ENCODE measurements at places on chromosomes 2 and 18.
A peak's percentile ranks its signal among the peaks of the same experiment; 100 is the strongest.

- no peak for DNase-seq
Measured at GRCh38 chr2:188512456-188512855, 220.8 kb downstream of the GULP1 start.

DNA sequence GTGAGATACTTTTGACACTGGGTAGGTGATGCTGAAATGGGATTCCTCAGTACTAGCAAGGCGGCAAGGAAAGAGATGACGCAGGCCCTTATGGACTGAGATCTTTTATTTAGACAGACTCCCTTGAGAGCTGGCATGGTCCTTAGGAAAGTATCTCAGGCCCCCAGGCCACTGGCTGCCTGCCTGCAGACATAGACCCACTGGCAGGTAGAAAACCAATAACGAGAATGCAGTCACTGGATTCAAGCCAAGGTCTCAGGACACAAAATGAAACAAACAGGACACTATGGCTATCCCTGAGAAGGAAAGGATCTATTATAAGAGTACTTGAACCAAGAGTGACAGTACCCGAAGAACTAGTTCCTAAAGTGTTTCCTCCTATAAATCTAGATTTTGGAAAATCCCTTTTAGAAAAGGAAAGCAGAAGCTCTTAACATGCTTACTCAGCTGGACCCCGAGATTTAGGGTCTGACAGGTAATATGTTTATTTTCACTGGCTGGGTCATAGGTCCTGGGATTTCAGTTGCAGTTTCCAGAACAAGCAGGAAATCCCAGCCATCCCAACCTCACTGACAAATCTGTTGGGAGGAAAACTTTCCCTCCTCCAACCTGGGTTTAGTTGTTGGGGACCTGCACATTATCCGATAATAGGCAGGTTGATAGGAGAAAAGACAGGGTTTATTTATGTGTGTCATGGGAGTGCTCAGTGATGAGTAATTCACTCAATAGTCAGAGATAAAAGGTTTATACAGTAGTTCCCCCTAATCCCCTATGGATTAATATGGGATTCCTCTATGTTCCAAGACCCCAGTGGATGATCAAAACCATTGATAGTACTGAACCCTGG, 44.5 kb downstream of the COMMD1 start:
- no peak for DNase-seq

DNA sequence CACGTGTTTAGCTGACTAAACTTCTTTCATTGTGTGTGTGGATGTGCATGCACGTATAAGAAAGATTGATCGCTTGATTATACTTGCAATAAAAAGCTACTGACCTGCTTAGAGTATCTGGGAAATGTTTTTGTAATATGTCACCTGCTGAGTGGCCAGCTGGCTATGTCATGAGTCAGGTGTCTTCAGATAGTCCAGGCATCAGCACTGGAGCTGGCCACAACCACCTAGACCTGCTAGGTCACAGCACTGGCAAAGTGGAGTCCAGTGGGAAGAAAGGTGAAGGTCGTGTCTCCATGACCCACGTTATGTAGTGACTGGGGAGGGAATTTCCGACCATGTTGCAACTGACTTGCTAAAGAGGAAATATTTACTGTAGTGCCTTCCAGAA, 147.0 kb downstream of the ESCO1 start:
- DNase-seq = no peak

DNA sequence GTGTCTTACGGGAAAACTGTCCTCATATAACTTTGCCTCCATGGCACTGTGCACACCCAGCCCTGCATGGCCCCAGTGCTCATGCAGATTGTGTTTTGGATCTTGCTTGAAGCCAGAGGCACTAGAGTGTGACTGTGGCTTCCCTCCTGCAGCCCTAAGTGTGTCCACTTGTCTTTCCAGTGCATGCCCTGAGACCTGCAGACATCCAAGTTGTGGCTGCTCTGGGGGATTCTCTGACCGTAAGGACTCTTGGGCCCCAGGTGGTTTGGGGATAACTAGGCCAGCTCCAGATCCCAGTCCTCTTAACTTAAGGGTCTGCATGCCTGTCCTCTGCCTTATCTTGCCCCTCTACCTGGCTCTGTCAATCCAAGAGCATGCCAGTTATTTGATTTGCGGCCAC, 96.6 kb downstream of the PLB1 start:
- no peak for DNase-seq

- no peak for DNase-seq
Measured at GRCh38 chr2:106664669-106665068, 177.5 kb downstream of the CD8B2 start.

DNA sequence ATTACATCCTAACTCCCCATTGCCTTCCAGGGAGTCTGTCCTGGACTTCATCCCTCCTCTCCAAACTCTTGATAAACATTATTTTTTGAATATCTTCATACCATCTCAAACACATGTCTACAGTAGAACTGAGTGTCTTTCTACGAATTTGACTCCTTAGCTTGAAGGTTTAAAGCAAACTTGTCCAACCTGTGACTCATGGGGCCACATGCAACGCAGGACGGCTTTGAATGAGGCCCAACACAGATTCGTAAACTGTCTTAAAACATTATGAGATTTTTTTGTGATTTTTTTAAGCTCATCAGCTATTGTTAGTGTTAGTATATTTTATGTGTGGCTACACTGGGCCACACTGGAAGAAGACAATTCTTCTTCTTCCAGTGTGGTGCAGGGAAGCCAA, 98.1 kb downstream of the PARD3B start:
- no peak for DNase-seq

DNA sequence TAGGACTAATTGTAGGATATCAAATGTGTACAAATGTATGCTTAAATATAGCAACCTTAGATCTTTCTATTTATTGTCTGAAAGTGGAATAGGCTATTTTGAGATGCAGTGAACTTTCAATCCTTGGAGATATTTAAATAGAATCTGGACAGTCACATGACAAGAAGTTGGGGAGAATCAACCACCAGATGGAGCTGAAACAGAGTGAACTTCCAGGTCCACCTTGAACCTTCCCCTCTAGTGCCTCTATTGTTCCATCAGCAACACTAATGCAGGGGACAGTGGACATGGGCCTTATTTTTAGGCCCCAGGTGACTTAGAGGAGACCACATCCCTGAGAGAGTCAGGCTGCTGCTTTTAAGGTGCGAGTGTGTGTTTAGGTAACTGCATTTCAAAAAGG, 37.0 kb upstream of the CRIM1 start:
- DNase-seq = no peak

- no peak for DNase-seq
Measured at GRCh38 chr2:160747501-160748170, 254.0 kb upstream of the RBMS1 start.

DNA sequence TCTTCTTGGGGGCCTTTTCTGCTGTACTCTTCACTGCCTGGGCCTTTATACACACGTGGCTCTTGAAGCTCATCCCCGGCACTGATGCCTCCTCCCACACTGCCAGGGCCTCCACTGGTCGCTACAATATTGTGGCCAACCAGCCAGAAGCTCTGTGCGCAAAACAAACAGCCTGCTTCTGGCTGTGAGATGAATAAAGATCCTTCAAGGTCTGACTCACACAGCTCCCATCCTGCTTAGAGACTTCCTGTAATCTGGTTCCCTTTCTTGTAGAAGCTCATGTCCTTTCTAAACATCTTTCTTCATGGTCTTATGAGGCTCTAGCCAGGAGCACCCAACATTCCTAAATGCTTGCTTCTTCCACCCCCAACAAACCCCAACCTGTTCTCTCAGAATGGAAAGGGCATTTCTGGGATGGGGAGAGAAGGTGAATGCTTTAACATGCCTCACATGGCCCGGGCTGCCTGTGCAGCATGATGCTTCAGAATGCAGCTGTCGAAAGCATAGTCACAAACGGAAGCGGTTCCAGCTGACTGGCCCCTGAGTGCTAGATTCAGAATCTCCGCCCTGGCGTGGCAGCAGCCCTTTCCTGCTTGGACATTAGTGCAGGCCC, 24.6 kb downstream of the NRP2 start:
- DNase-seq = no peak

DNA sequence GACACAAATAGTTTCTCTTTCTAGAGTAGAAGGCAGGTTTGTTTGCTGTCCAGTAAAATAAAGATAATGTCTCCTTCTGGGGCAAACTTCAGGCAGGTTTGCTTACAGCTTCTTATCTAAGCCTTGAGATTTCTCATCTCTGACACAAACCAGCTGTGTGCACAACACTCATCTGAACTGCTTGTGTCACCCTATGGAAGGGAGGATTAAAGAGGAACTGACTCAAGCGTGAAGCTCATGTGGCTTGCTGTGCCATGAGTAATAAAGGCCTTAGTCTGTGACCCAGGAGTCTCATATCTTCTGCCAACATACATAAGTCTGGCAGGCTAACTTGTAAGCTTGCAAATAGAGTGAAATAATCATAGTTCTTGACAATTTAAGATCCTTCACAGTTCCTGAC, 24.2 kb upstream of the CPO start:
- peak; percentile 17 for DNase-seq

GRCh38 chr2:32009516-32010256, 1.1 kb downstream of the MEMO1 start:
- DNase-seq = peak; percentile 37

- DNase-seq = no peak
Measured at GRCh38 chr2:145350011-145350410, 830.1 kb upstream of the ZEB2 start.

GRCh38 chr2:146461068-146461467, 1383.8 kb upstream of the ACVR2A start:
- no peak for DNase-seq

GRCh38 chr2:190678444-190679162, 29.7 kb downstream of the NAB1 start:
- DNase-seq = no peak

- no peak for DNase-seq
Measured at GRCh38 chr2:9178110-9178903, 28.3 kb upstream of the ASAP2 start.

DNA sequence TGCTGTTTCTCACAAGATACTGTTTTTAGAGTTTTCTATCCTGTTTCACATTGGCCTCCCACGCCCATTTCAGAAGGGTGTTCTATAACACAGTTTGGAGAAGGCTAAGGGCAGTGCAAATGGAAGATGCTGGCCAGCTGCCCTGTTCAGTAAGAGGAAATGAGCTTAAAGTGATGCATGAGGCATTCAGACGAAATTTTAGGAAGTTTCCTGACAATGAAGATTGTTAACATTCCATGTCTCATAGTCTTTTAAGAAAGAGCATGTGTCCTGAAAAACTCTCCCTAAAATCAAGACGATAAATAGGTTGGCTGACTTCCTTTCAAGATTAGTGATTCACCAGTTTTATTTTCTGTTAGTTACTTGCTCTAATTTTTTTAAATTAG, 484.2 kb upstream of the NRP2 start:
- no peak for DNase-seq

DNA sequence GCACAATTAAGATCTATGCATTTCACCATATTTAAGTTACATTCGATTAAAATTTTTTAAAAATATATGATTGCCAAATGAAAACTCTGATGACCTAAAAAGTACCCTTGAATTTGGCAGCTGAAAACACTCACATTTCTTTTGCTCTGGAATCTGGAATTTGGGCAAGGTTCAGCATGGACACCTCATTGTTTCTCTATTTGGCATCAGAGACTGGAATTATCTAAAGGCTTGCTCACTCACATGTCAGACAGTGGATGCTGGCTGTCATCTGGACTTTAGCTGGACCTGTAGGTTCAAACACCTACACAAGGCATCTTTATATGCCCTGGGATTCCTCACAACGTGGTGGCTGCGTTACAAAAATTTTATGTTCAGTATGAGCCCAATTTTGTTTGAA, 16.1 kb downstream of the MBOAT2 start:
- DNase-seq = no peak

- DNase-seq = no peak
Measured at GRCh38 chr2:20169796-20170703, 54.9 kb downstream of the SDC1 start.

- no peak for DNase-seq
Measured at GRCh38 chr18:48893608-48894600, 56.9 kb downstream of the SMAD7 start.

GRCh38 chr2:16656784-16657391, 8.7 kb downstream of the CYRIA start:
- no peak for DNase-seq

DNA sequence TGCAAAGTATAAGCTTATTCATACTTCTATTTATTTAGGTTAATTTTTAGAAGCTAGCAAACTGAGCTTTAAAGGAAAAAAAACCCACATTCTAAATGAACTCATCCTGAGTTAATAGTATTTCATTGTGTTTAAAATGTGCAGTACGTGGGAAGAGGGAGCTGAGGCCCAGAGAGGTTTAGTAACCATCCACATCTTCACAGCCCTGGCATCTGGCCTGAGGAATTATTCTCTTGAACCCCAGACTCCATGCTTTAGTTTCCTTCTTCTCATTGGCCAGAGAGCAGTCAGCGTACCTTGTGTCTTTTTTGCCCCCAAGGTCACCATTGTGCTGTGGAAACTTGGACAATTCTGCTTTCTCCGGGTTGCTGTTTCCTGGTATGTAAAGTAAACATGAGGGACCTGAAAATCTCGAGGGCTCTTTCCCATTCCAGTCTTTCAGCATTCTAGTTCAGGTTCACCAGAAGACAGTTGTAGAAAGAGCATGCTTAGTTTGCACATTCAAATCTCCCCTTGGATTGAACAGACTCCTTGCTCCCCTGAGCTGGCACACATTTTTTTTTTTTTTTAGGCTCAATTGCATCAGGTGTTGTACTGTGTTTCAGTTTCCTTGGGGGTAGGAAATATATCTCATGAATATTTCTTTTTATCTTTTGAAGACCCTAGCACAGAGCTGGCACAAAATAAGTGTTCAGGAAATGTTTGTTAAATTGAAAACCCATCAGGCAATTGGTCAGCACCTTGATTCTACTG, 81.4 kb downstream of the MYCN start:
- DNase-seq = no peak

GRCh38 chr2:186895451-186895850, 46.5 kb upstream of the ZSWIM2 start:
- no peak for DNase-seq

DNA sequence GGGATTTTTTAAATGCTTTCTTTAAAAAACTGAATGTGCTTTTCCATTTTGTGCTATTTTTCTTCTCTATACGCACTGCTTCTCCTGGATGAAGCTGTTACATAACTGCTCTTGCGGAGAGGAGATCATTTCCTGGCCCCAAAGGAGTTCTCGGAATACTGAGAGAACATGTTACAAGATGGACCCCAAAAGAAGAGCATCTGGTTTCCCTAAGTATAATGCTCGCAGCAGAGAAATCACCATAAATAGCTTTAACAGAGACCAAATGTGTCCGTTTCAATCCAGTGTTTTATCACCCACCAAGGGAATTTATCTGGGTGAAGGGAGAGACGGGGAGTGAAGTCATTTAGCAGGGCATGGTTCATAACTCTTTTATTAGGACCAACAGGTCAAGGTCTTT, 80.1 kb downstream of the RBM43 start:
- no peak for DNase-seq

DNA sequence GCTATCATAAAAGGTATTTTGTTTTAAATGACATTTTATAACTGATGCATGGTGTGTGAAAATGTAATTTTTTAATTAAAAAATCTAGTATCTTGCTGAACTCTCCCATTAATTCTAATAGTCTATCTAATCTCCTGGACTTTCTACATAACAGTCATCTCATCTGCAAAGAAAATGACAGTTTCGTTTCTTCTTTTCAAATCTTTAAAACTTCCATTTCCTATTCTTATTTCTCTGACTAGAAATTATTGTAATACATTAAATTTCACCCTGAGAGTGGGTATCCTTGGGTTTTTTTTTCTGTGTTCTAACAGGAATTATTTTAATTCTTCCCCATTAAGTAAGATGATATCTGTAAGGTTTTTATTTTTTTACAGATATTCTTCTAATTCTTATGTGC, 120.1 kb downstream of the KCNF1 start:
- DNase-seq = no peak

All from WERI-Rb-1 (cell line).